ENCODE measurements at places on chromosomes 3 and 15. TPM values are rescaled to one million over a fixed set of nuclear protein-coding genes. Genes with fewer than 3 reads are reported as not detected.

SLC6A20 gene
- not detected for total RNA-seq

ZPLD1 gene
- total RNA-seq: not detected

SENP8 gene
- 1.8 TPM for total RNA-seq

LRRC2 gene
- total RNA-seq: not detected

PLCD1 gene
- 3.6 TPM for total RNA-seq

TRPC1 gene
- total RNA-seq: 7.7 TPM

GHSR gene
- not detected for total RNA-seq

DNAH1 gene
- total RNA-seq: 0.81 TPM

MAP6D1 gene
- 7.4 TPM for total RNA-seq

FOXL2NB gene
- total RNA-seq: 0.81 TPM
